ENCODE measurements at places on chromosomes 2 and 18.

DNA sequence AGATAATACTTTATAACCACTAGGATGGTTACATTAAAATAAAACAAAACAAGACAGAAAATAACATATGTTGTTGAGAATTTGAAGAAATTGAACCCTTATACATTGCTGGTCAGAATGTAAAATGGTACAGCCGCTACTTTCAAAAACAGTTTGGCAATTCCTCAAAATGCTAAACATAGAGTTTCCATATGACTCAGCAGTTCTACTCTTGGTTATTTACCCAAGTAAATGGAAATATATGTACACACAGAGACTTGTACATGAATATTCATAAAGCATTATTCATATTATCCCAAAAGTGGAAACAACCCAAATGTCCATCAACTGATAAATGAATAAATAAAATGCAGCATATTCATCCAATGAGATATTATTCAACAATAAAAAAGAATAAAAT lies 92.5 kb upstream of the LRATD1 start:
- no peak for DNase-seq

- peak; percentile 11 for DNase-seq
Measured at GRCh38 chr2:62410015-62410453, 96.0 kb downstream of the TMEM17 start.

DNA sequence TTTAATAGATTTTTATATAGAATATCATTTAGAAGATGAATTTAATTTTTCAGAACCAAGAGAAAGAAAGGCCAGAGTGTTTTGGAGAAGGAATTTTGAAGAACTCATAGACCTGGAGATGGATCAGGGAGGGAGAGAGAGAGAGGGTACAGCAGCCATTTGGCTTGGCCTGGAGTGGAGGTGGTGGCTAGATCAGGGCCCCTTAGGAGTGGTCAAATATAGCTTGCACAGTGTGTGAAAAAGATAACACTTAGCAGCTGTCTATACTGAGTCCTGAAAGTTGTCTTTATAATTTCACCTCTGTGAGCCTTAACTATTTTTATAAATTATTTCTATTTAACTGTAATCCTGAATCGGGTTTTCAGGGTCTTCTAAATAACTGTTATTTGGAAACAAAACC lies 38.8 kb upstream of the ACYP2 start:
- no peak for DNase-seq

- DNase-seq, result no peak
Measured at GRCh38 chr2:126913881-126914615, 15.4 kb downstream of the TEX51 start.

- DNase-seq, result no peak
Measured at GRCh38 chr18:36732264-36732663, 96.5 kb downstream of the TPGS2 start.

- no peak for DNase-seq
Measured at GRCh38 chr18:75450906-75451305, 23.4 kb upstream of the SMIM21 start.

GRCh38 chr2:98020992-98021713 lies 25.4 kb upstream of the TMEM131 start:
- DNase-seq, result peak; percentile 8

- no peak for DNase-seq
Measured at GRCh38 chr2:158511706-158512105, 55.0 kb downstream of the PKP4 start.

- DNase-seq, result no peak
Measured at GRCh38 chr2:182115258-182115657, 129.6 kb downstream of the PPP1R1C start.

All from NCI-H69 (cell line).